Endothelial cell of coronary artery (primary cell): ENCODE measurements at places on chromosomes 4 and X. TPM values are rescaled to one million over a fixed set of nuclear protein-coding genes. Genes with fewer than 3 reads are reported as not detected.

The RBMX gene
- 167 and 193 TPM in 2 replicates for total RNA-seq

The UGT2A3 gene
- not detected in 2 replicates for total RNA-seq

The DDIT4L gene
- 1.4 and 5.4 TPM in 2 replicates for total RNA-seq

The PLAC8 gene
- total RNA-seq: 0.09 TPM in 1 of 2 replicates, not detected in the other

The DGAT2L6 gene
- not detected in 2 replicates for total RNA-seq

The MAD2L1 gene
- 11.5 and 25.0 TPM in 2 replicates for total RNA-seq

The UGT2B15 gene
- total RNA-seq: not detected in 2 replicates

The MAGEB10 gene
- total RNA-seq: not detected in 2 replicates

The UGT2B11 gene
- not detected in 2 replicates for total RNA-seq

The CTAG1B gene
- total RNA-seq: not detected in 2 replicates

The PRDM8 gene
- 0.19 and 0.81 TPM in 2 replicates for total RNA-seq

The AKAP14 gene
- not detected in 2 replicates for total RNA-seq

The ATG4A gene
- total RNA-seq: 22.4 and 30.0 TPM in 2 replicates

The SYN1 gene
- 0.09 TPM in 1 of 2 replicates, not detected in the other for total RNA-seq

The EDA gene
- 0.81 and 2.4 TPM in 2 replicates for total RNA-seq

The FHIP1A gene
- total RNA-seq: under 0.01 and 0.09 TPM in 2 replicates

The QDPR gene
- 20.0 and 27.0 TPM in 2 replicates for total RNA-seq

The MBNL3 gene
- 0.56 and 0.99 TPM in 2 replicates for total RNA-seq

The RAB33B gene
- 17.3 and 17.9 TPM in 2 replicates for total RNA-seq

The ERCC6L gene
- total RNA-seq: 1.6 and 4.2 TPM in 2 replicates

The ZNF157 gene
- not detected in 2 replicates for total RNA-seq

The CHRNA9 gene
- total RNA-seq: not detected in 2 replicates

The IL3RA gene
- total RNA-seq: 9.4 and 13.1 TPM in 2 replicates

The LEF1 gene
- total RNA-seq: not detected in 2 replicates

The PABPC5 gene
- 0.45 and 0.56 TPM in 2 replicates for total RNA-seq

The EGF gene
- total RNA-seq: under 0.01 TPM in 1 of 2 replicates, not detected in the other

The PDE5A gene
- total RNA-seq: 2.6 and 11.1 TPM in 2 replicates

The SLC9A6 gene
- 12.7 and 14.8 TPM in 2 replicates for total RNA-seq
